Substantia nigra (tissue), 51 donors: ENCODE measurements at places on chromosomes 3 and 15.

DNA sequence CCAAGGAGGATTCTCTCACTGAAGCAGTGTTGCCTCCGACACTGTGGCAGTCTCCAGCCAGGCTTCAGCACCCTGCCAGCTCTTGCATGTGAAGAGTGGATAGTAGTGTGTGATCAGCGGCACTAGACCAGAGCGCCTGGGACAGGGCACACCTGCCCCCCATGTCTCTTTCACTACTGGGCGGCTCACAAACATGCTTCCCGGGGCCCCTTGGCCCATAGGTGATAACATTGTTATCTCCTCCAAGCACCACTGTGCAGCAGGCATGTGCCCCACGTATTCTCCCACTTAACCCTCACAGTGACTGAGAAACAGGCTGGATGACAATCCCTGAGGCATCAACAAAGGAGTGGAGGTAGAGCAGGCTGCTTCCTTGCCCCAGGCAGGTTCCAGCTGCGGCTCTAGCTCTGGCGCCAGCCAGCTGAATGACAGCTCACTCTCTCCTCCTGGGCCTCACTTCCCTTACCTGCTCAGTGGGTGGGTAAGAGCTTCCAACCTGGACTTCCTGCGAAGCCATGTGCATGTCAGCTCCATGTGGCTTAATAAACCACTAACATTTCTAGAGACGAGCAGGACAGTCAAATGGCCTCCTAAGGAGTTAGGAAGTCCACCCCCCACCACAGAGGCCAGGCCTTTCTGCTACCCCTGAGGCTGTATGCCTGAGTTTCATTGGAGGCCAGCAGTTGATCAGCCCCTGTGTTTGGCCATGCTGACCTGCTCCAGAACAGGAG, 37.8 kb downstream of the KLF13 start:
- DNase-seq: no peak

DNA sequence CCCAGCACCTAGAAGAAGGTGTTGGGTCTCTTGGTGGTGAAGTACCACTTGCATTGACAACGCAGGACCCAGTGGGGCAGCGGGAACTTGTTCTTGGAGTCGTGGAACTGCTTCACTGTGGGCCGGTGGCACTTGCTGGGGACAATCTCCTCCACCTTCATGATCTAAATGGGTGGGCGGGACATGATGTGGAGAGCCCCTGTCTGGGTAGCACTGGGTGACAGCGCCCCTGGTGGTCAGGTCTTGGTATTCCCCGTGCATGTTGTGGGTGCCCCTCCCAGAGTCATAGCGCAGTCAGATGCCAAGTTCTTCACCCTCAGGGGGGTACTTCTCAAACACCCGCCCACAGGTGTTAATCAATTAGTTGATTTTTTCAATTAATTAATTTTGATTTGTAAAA, 60.2 kb downstream of the AGBL1 start:
- DNase-seq: no peak

DNA sequence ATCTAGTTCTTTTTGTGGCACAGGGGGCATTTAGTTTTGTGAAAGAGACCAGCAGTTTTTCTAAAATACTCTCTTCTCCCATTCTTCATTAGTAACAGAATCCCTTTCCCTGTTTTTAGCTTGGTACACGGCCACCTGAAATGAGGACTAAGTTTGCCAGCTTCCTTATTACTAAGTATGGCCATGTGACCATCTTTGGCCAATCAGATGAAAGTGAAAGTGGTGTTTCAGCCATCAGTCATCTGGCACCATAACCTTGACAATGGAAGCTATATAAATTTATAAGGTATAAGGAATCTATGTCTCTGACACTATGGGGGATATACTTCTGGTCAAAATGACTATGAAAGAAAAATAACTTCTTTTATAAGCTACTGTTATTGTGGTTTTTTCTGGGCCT, 570.4 kb downstream of the AGBL1 start:
- DNase-seq: no peak

DNA sequence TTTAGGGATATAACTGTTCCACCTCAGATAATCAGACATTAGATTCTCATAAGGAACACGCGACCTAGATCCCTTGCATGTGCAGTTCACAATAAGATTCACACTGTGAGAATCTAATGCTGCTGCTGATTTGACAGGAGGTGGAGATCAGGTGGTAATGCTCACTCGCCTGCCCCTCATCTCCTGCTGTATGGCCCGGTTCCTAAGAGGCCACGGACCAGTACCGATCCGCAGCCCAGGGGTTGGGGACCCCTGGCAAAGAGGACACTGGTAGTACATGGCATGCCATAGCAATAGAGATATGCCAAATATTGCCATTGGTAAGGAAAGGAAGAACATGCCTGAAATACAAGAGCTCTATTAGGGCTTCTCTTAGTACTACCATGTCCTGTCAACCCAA, 59.7 kb downstream of the LSM3 start:
- DNase-seq: no peak

GRCh38 chr3:9224490-9224889, 25.0 kb downstream of the SRGAP3 start:
- no peak for DNase-seq

GRCh38 chr3:120468635-120469295, 18.0 kb upstream of the FSTL1 start:
- DNase-seq: no peak

- no peak for DNase-seq
These were observed 1.2 kb upstream of the PROK2 start for GRCh38 chr3:71786217-71786549.

DNA sequence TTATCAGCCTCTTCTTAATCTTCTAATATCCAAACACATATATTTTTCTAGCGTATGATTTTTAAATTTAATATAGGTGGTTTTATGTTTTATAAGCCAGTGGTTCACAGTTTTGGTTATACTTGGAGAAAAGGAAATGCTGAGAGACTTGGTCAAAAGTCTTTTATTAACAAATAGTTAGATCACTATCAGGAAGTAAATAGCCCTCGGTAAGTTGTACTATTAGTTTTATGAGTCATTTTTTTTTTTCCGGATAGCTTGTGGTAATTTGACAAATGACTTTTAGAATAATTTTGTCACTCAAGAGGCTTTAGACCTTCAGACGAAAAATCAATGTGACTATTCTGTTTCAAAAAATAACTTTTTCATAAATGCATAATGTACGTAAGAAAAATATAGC, 232.2 kb upstream of the ROBO1 start:
- DNase-seq: no peak

- no peak for DNase-seq
These were observed 11.3 kb downstream of the NRROS start for GRCh38 chr3:196650740-196651311.

DNA sequence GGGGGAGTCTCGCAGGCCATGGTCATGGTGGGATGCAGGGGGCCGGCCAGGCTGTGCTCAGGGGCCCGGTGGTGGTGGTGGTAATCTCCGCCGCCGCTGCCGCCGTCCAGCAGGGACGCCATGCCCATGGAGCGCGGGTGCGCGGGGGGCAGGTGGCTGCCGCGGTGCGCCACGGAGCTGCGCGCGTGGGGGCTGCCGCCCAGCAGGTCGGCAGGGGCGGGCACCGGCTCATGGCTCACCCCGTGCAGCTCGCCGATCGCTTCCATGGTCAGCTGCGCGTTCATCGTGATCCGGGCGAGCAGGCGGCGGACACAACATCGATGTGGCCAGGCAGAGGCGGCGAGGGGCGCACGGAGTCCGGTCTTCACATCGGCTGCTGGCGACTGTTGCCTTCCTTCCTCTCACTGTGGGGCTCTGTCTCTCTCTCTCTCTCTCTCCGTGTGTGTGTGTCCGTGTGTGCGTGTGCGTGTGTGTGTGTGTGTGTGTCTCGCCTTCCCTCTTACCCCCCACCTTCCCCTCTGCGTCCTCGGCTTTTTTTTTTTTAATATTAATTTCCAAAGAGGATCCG, 451 bp downstream of the ONECUT1 start:
- no peak for DNase-seq

- DNase-seq: no peak
These were observed 211.9 kb upstream of the MRPL3 start for GRCh38 chr3:131714585-131715220.

- no peak for DNase-seq
These were observed 57.2 kb upstream of the UBE2E1 start for GRCh38 chr3:23748398-23749110.

GRCh38 chr3:129502641-129503408, 25.6 kb upstream of the RHO start:
- DNase-seq: no peak

DNA sequence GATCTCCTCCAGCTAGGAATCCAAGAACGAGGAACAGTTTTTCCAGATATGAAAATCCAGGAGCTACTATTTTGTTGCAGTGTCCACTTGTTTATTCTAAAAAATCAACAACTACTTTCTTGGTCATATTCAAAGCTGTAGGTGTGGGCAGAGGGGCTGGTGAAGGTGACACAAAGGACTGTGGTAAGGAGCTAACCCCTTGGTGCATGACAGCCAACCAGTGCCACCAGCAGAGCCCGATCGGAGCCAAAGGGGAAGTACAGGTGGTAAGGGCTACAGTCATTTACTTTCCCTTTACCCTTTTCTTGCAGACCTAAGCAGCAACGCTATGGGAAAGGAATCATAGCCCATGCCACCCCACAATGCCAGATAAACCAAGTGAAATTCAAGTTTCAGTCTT, 30.7 kb downstream of the PLA1A start:
- DNase-seq: no peak

- no peak for DNase-seq
These were observed 359.6 kb upstream of the NECTIN3 start for GRCh38 chr3:110711851-110712516.

GRCh38 chr3:5485427-5485826, 297.9 kb downstream of the EDEM1 start:
- DNase-seq: no peak

GRCh38 chr3:177290633-177291032, 93.4 kb upstream of the TBL1XR1 start:
- no peak for DNase-seq

- DNase-seq: no peak
These were observed 4.5 kb downstream of the PLXNB1 start for GRCh38 chr3:48425281-48425812.

DNA sequence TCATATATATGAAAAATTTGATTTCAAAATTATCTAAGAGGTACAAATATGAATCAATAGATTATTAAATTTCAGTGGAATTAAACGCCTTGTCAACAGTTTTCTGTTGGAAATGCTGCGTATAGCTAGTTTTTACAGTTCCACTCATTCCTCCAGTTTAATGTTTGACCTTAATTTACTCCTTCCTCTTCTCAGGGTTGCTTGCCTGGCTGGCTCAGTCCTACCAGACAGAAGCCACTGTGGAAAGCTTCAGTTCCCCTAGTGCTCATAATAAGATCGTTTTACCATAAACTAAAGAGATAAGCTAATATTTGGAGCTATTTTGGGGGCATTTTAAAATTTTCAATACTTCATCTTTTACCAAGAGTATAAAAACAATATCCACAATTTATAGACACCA, 22.8 kb downstream of the EMC7 start:
- DNase-seq: no peak

GRCh38 chr15:40372981-40373380, 9.5 kb upstream of the KNSTRN start:
- DNase-seq: no peak

- DNase-seq: no peak
These were observed 51.6 kb downstream of the ACAD9 start for GRCh38 chr3:128931046-128931445.

- DNase-seq: peak; percentile 6
These were observed 56.0 kb downstream of the KBTBD12 start for GRCh38 chr3:127970966-127971592.

- DNase-seq: no peak
These were observed at the start of gene DRD3 for GRCh38 chr3:114178770-114179368. Gene DRD3 (minus strand): TSS chr3:114179052. CDS start chr3:114171992, 7,060 bp downstream.

DNA sequence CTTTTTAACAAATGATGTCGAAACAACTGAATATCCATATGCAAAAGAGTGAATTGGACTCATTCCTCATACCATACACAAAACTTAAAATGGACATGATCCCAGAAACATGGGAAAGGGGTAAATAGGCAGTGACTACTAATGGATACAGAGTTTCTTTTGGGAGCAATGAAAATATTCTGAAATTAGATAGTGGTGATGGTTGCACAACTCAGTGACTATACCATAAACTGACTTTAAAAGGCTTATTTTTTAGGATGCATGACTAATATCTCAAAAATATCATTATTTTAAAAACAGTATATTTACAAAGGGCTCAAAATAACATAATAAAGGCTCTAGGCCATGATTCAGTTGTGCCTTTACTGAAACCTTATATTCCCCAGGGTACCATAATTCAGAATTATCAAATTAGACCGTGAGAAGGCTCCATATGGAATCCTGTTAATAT, 16.3 kb upstream of the ATP13A3 start:
- no peak for DNase-seq

GRCh38 chr3:72950372-72950771, 46.2 kb upstream of the PPP4R2 start:
- DNase-seq: no peak

- DNase-seq: no peak
These were observed 39.7 kb upstream of the TM4SF1 start for GRCh38 chr3:149417174-149417573.

GRCh38 chr3:133874344-133874743, 21.3 kb downstream of the RAB6B start:
- DNase-seq: no peak

GRCh38 chr15:60772395-60773120, 293.6 kb upstream of the ICE2 start:
- no peak for DNase-seq

- no peak for DNase-seq
These were observed 143.1 kb downstream of the CDIN1 start for GRCh38 chr15:36722555-36722954.

- no peak for DNase-seq
These were observed 673.7 kb downstream of the FHIT start for GRCh38 chr3:60577601-60578000.

- peak; percentile 50 for DNase-seq
These were observed 29.6 kb downstream of the PSTPIP1 start for GRCh38 chr15:77024273-77025082.

DNA sequence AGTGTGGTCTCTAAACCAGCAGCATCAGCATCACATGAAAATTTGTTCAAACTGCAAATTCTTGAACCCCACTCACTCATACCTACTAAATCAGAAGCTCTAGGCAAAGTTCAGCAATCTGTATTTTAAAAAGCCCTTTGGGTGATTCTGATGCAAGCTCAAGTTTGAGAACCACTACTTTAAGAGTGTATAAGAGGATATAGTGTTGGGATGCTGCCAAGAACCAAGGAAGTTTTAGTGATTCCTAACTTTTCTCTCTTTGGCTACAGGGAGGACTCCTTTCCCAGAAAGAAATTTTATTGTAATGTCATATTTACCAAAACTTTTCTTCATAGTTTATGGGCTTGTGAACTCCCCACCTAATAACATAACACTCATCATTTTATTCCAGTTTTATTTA, 422.2 kb downstream of the TBC1D5 start:
- no peak for DNase-seq

DNA sequence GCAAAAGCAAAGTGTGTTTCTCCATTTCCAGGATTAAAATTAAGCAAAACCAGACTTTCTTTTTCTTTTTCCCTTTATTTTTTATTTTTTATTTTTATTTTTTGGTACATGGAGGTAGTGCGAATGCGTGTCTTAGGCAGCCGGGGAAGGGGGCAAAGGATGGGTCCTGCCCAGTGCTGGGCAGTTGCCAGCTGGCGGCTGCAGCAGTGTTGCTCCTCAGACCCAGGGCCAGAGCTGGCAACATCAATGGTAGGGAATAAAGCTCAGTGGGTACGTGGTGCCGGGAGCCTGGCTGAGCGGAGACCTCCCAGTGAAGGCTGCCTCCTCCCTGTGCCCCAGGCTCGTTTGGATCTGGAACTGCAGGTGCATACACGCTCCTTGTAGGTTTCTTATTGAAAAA, 46.3 kb downstream of the POLR2M start:
- no peak for DNase-seq

GRCh38 chr15:87033056-87033455, 953.4 kb downstream of the AGBL1 start:
- no peak for DNase-seq

- DNase-seq: no peak
These were observed 534.1 kb upstream of the GRM7 start for GRCh38 chr3:6326771-6327170.
